ENCODE measurements at places on chromosomes 11 and 22. TPM values are rescaled to one million over a fixed set of nuclear protein-coding genes. Genes with fewer than 3 reads are reported as not detected.

DNA sequence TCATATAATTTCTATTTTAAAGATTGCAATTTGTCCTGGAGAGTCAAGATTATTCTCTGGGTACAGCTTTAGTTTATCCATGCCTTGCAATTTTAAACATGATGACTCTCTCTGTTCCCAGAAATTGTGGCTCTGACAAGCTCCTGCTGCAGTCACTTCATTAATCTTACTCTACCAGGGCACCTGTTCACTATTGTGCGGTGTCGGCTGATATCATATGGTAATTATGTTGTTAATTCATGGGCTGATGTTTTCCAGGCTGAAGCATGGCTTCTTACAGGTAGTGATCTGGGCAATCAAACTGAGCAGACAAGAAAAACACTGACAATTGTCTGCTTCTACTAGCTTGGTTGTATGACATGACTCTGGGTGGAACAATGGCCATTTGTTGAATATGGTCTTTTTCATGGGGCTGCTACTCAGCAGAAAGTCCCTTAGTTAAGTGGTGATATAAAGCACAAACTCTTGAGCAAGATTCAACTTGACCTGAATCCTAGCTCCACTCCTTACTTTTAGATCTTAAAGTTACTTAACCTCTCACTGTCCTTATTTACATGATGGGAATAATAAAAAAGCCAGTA is 230.7 kb downstream of the FAT3 start:
- no peak overlapping the region for H3K27ac ChIP-seq
- H3K4me3 ChIP-seq, result no peak overlapping the region
- H3K36me3 ChIP-seq, result no peaks in the 10 kb centered on the region
- H3K4me1 ChIP-seq, result no peaks in the 10 kb centered on the region
- no peaks in the 10 kb centered on the region for H3K27me3 ChIP-seq
- no peak for DNase-seq

DNA sequence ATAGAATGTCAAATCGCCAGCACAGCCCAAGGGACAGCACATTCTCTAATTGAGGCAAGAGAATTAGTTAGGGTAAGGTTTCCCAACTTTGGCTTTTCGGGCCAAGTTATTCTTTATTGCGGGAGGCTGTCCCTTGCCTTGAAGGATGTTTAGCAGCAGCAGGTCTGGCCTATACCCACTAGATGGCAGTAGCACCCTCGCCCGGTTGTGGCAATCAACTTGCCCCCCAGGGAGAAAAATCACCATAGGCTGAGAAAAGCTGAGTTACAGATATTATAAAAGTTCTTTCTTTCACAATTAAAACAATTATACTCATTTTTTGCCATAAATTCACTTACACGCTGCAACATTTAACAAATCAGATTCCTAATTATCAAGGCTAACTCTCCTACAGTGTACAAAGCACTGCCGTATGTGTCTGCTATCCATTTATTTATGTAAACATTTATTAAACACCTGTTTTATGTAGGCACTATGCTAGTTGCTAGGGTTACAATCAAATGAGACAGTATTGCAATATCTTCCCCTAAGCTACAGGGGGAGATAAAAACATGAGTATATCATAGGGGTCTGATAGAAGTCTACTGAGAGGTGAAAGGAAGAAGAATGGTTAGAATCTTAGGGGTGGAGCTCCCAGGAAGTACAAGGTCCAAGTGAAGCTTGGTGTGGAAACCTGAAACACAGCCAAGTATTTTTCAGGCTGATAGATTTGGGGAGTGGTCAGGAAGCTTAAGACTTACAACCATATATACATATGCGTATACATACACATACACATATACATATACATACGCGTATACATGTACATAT is 452.3 kb downstream of the RAB38 start:
- H3K4me3 ChIP-seq, result no peak overlapping the region
- no peaks in the 10 kb centered on the region for H3K36me3 ChIP-seq
- no peaks in the 10 kb centered on the region for H3K27me3 ChIP-seq
- H3K27ac ChIP-seq, result no peak overlapping the region
- no peaks in the 10 kb centered on the region for H3K4me1 ChIP-seq

- no peaks in the 10 kb centered on the region for H3K4me1 ChIP-seq
- no peak for DNase-seq
- no peak overlapping the region for H3K4me3 ChIP-seq
- H3K27ac ChIP-seq, result no peak overlapping the region
- H3K27me3 ChIP-seq, result no peaks in the 10 kb centered on the region
Observed at GRCh38 chr11:128929468-128929867, 13.2 kb downstream of the TP53AIP1 start.

DNA sequence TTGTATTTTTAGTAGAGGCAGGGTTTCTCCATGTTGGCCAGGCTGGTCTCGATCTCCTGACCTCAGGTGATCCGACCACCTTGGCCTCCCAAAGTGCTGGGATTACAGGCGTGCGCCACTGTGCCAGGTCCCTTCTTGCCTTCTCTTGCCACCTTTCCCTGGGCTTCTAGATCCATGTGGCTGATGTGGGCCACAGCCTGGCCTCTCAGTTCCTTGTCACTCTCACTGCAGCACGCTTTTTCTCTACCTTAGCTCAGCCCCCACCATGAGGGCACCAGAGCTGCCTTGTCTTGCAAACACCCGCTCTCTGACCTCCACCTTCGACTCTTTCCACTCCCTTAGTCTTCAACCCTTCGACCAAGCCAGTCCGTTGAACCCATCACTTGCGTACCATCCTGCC is 7.5 kb downstream of the CAPN1 start:
- no peak for DNase-seq
- H3K4me1 ChIP-seq, result no peaks in the 10 kb centered on the region
- H3K27ac ChIP-seq, result no peak overlapping the region
- peaks cover 36% of the 10 kb centered on the region for H3K36me3 ChIP-seq

DNA sequence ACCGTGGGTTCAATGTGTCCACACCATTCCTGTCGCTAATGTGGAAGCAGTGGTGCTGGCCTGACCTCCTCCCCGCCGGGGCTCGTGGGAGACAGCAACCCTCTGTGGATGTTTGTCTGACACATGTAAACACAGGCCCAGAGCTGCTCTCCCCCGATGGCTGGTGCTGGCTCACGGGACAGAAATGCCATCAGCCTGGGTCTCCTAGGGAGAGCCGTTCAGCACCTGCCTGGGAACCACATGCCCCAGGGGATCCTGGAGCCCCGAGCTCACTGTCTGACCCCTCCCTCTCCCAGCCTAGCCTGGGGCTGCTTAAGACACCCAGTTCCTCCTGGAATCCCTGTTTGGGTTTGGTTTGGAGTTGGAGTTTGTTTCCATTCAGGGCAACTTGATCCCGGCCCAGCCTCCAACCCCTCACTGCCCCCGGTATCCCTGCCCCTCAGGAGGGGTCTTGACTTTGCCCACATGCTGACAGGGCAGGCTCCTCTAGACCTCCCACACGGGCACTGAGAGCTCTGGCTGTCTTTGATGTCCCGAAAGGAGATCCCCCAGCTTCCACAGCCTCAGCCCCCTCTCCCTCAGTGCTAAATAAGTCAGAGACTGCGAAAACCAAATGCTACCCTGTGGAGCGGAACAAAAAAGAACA is 50.9 kb upstream of the WNT11 start:
- no peak for DNase-seq
- H3K27me3 ChIP-seq, result peaks cover 13% of the 10 kb centered on the region
- no peaks in the 10 kb centered on the region for H3K36me3 ChIP-seq

Gene POU2F3
- total RNA-seq, result not detected

Gene MPEG1
- total RNA-seq, result not detected

Data from fibroblast of lung (primary cell).